ENCODE measurements at places on chromosomes 7 and 10. TPM values are rescaled to one million over a fixed set of nuclear protein-coding genes. Genes with fewer than 3 reads are reported as not detected.

GRCh38 chr7:2761131-2761624 lies 73.2 kb downstream of the AMZ1 start:
- H3K36me3 ChIP-seq: no peaks in the 10 kb centered on the region
- H3K4me1 ChIP-seq: peaks cover 39% of the 10 kb centered on the region
- DNase-seq: no peak
- no peaks in the 10 kb centered on the region for H3K27me3 ChIP-seq
- no peak overlapping the region for H3K4me3 ChIP-seq

DNA sequence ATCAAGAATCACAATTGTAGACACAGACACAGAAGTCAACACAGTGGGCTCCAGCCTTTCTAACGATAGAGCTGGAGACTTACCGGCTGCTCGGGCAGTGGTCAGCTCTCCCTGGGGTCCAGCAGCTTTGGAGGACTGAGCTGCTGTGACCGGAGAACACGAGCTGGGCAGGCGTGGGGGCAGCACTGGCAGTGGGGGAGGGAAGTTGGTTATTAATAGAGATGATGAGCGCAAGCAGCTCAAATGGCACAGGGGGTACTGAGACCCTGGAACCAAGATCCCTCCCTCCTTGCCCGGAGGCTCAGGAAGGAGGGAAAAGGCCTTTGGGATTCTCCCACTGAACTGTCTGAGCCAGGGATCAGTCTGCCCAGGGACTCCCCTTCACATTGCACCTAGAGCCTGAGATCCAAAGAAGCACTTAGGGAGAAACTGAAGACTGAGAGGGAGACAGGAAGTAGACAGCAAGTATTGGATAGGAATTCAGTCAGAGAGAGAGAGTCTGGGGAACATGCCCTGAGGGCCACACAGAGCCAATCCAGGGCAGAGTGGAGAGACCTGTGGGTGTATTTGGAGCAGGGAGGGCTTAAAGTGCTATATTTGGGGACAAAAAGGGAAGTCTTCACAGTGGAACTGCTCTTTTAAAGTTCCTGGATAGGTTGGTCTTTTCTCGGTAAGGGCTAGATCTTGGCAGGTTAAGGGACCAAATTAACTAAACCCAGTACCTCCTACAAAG lies at the start of gene MYOZ1:
Gene MYOZ1, minus strand, starts transcription at position 147 of the 733 bp plus-strand sequence. CDS start 1,457 bp downstream, outside the sequence.
- H3K27ac ChIP-seq: peak within 1 kb of the TSS; percentile 82
- no peaks in the 10 kb centered on the region for H3K36me3 ChIP-seq
- peak; percentile 58 for DNase-seq
- H3K4me3 ChIP-seq: no peak within 1 kb of the TSS
- peaks cover 33% of the 10 kb centered on the region for H3K4me1 ChIP-seq

The RSPH10B gene
- 0.81 TPM for total RNA-seq

The FEZF1 gene
- total RNA-seq: not detected

The SBDS gene
- 157 TPM for total RNA-seq
